NCI-H2171 treated with DMSO at 0.1 percent for 48 hours (cell line): ENCODE measurements at places on chromosomes 2 and 18.

DNA sequence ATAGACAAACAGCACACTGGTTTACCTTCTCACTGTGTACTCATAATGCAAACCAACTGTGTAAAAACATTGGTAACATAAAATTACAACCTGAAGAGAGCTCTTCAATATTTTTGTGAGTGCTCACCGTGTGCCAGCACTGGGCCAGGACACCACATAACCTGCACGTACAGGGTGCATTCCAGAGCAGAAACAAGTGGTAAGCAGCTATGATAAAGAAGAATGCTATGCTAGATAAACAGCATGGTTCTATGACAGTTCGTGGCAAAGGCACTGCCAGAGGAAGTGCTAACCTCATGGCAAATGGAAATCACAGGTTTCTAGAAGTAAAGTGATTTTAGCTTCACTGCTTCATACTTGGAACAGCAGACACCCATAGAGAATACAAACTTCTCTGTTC is 343.5 kb downstream of the MTX2 start:
- no peak for DNase-seq

DNA sequence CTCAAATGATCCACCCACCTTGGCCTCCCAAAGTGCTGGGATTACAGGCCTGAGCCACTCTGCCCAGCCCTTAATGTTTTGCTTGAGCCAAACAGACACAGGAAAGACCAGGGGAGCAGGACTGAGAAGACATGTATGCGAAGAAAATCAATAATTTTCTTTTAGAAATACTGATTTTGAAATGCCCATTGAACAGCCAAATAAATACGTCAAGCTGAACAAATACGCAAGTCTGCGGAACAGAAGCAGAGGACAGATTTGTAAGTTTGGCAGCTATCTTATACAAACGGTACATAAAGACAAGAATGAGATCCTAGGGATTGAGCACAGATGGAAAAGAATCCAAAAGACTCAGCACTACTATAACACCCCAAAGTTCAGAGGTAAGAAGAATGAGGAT is 20.8 kb downstream of the SF3B1 start:
- DNase-seq, result no peak

- DNase-seq, result no peak
These were observed 5.1 kb downstream of the AGPS start for GRCh38 chr2:177397481-177398289.

DNA sequence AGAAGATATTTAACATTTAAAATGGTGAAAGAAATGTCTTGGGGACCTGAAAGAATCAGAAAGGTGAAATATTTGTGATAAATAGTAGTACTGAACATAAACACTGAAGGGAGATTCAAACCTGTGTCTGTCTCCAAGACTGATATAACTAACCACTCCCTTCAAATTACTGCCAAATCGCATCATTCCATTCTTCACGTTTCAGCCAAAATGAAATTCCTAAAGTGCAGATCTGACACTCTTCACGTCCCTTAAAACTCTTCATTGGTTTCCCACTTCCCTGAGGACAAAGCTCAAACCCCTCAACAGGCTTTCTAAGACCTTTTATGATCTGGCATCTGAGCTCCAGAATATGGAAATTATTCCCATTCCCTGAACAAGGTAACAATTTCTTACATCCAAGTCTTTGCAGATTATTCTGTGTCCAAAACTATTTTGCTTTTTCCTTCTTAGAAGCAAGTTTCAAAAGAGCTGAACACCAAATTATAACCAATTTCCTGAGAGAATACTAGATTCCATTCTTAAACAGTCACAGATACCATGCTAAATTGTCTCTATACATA is 18.9 kb downstream of the SLC8A1 start:
- DNase-seq, result no peak

DNA sequence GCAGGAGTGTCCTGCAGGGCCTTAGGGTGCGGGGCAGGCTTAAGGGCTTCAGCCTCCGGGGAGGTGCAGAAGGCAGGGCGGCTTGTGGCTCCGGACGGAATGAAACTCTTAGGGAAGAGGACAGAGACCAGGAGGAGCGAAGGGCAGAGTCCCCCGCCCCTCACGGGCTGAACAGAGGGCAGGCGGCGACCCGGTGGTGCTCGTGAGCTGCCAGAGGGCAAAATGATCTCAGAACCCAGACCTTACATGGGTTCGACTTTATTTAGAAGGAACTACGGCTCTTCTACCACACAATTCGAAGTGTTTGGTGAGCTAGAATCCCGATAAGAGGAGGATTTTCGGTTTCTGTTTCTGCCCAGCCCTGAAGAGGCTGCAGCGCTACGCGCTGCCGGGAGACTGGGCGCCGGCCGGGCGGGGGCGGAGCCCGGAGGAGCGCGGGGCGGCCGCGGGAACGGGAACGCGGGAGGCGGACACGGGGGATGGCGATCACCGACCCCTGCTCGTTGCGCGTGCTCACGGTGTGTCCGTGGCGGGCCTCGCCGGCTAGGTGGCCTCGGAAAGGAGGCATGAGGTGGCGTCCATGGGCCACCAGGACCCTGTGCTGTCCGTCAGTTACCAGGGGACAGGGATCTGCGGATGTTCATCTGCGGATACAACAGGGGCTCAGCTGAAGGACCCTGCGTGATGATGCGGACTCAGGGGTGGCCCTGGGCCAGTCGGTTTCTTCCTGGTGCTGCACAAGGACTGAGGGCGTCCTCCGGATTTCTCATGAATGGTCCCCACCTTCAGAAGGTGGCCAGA is 4.2 kb upstream of the SP100 start:
- DNase-seq, result no peak

DNA sequence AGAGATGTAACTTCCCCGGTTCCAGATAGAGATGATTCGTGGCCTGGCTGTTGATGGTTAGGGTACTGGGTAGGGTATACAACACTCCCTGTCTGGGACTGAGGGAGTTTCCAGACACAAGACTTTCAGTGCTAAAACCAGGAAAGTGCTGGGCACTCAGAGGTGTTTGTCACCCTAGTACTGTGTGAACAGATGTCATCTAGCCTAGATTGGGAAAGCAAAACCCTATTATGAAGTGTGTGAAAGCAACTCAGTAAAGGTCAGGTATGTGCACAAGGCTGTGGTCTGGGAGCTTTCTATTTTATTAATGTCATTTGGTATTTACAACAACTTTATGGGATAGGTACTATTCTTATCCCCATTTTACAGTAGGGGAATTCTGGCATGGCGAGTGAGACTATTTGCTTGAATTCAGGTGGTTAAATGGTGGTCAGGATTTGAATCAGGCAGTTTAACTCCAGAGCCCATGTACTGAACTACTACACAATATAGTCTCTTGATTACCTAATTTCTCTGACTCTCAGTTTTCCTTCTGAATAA is 2.6 kb downstream of the BZW1 start:
- DNase-seq, result no peak

DNA sequence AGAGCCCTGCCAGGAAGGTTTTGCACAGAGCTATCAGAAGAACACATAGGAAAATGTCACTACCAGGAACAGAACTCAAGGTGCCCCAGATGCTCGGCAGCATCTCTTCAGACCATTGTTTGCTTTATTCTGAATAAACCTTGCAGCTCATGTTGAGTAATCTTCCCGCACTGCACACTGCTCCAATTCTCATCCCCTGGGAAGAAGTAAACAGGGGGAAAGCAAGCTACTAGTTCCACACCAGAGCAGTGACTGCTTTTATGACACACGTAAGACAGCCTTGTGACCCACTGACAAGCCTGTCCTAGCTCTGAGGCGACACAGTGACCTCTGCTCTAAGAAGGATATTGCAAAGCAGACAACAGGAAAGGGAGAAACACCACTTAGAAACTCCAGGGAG is 44.2 kb downstream of the NRP2 start:
- no peak for DNase-seq

GRCh38 chr18:31103423-31103822 is 1.2 kb upstream of the DSC2 start:
- no peak for DNase-seq

DNA sequence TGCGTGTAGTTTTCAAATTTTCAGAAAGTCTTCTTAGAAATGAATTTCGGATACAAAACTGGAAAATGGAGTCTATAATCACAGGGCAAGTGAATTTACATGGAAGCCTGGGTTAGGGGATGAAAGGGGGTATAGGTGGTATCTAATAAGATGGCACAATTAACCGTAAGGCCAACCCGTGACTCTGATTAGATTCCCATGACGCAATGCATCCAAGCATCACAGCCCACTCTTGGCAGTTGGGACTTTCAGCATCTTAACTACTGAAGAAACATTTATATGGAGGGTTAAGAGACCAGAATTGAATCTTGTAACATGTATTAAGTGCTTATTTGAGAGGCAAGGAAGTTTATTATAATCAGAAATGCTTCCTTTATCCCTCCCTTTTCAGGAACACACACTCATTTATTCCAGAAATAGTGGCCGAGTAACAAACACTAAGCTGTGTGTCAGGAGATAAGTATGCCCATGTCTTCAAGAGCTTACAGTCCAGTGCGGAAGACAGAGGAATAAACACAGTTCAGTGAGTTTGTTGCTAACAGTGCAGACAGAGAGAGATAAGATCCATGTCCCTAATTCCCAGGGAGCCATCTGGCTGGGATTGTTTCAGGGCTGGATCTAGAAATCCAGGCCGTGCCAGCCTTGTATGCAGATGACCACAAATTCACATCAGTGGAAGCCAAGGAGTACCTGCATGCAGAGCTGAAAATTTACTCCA is 151.2 kb downstream of the ANTXR1 start:
- DNase-seq, result peak; percentile 30

DNA sequence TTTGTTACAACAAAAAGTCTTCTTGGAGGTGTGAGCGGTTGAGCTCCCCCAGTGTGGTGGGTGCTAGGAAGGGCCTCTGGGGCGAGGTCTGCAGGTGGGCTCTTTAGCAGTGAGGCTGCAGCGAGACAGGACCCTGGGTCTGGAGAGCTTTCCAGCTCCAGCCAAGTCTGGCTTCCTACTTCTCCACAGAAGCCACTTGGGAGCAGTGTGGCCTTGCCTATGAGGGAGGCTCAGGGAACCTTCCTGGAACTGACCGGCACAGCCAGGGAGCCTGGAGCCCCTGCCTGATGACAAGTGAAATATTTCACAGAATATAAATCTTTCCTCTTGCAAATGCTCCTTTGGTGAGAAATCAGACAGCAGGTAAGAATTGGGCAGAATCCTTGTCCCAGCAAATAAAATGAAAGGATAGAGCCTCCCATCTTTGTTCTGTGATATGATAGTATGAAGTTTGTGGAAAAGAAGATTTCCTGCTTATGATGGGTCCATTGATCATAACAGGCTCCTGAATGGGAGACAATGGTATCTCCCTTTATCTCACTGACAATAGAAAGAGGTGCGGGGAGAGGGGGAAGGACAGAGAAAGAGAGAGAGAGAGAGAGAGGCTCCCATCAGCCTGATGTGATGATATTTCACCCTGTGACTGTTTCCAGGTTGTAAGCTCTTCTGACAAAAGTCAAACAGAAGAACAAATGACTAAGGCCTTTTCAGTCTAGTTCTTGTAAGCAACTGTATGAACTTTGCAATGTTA is 289.8 kb upstream of the SPRED2 start:
- DNase-seq, result no peak

GRCh38 chr2:157526070-157526469 is 82.2 kb upstream of the CYTIP start:
- DNase-seq, result no peak

DNA sequence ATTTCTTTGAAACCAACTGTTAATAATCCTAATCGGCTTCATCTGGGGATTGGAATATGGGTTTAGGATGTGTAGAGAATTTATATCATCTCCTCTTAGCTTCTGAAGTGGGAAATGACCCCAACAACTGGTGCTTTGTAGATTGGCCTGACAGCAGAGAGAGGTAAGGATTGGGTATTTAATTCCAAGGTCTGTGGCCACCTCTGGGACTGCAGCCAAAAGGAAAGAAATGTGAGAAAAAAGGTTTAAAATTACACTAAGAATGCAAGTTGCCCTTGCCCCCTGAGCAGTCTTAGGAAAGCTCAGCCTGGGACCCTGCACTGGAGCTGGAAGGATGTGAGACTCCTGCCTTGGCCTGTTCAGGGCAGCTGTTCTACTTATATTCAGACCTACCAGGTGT is 157.1 kb downstream of the FTCDNL1 start:
- DNase-seq, result no peak

DNA sequence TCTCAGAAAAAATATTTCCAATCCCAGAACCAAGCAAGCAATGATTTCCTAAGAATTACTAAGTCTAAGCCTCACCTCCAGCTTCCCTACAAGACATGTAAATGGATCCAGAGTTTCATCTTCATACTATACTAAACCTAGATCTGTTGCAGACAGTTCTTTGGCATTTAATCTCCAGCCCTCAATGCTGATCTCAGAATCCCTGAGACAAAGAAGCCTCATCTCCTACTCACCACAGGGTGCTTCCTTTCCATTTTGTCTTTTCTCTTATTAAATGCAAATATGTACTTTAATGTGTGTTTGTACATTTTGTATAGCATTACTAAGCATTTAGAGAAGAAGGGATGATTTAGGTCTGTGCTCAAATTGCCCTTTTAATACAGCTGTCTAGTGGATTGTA is 954.9 kb downstream of the TDRD15 start:
- DNase-seq, result no peak

DNA sequence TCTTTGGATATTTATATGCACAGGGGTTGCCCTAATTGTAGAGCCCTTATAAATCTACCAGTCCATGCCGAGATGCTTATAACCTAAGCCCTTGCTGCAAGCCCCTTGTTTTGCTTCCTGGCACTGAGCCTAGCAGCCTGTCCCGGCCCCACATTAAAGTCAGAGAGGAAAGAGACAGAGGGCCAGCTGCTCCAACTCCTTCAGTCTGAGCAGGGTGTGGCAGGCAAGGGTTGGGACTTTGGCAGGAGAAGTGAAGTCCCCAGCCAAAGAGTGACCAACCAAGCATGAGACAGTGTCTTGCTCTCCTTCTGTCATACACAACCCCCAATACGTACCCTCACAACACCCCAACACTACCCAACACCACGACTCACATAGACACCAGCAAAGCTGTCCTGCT is 54.7 kb upstream of the FZD7 start:
- peak; percentile 80 for DNase-seq

DNA sequence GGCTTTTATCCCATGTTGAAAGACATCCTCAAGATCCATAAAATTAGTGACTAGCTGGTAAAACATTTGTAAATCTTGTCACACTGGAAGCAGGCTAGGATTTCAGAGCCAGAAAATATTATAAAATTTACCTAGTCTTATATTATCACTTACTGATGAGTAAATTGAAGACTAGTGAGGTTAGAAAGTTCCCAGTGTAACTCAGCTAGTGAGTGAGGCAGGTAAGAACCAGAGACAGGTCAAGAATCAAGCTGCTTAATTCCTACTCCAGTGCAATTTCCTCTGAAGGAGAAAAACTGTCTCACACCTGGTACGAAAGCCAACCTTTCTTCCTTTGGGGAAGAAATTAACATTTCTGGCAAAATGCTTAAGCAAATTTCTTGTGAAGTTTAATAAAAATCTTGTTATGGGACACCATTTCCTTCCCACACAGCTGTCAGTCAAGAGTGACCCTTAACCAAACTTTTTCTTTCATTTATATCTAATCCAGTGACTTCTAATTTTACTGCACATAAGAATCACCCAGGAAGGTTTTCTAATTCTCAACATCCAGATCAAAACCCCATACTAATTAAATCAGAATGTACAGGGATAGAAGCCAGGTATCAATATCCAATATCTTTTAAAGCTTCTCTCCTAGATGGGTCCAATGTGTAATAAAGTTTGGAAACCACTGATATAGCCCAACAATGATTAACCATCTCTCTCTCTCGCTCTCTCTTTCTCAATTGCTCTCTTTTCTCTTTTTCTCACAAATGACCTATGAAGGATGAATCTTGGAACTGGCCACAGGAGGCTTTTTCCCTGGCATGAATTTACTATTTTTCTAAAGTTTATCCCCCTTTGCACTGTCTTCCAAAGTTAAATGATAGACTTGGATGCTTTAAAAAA is 264.3 kb upstream of the SLC39A10 start:
- no peak for DNase-seq
